Activated CD4-positive, CD25-positive, alpha-beta regulatory T cell treated with anti-CD3 and anti-CD28 coated beads, Interleukin-2, amount 50 U/mL, for 16 hours (primary cell): ENCODE measurements at places on chromosomes 11 and 22.

DNA sequence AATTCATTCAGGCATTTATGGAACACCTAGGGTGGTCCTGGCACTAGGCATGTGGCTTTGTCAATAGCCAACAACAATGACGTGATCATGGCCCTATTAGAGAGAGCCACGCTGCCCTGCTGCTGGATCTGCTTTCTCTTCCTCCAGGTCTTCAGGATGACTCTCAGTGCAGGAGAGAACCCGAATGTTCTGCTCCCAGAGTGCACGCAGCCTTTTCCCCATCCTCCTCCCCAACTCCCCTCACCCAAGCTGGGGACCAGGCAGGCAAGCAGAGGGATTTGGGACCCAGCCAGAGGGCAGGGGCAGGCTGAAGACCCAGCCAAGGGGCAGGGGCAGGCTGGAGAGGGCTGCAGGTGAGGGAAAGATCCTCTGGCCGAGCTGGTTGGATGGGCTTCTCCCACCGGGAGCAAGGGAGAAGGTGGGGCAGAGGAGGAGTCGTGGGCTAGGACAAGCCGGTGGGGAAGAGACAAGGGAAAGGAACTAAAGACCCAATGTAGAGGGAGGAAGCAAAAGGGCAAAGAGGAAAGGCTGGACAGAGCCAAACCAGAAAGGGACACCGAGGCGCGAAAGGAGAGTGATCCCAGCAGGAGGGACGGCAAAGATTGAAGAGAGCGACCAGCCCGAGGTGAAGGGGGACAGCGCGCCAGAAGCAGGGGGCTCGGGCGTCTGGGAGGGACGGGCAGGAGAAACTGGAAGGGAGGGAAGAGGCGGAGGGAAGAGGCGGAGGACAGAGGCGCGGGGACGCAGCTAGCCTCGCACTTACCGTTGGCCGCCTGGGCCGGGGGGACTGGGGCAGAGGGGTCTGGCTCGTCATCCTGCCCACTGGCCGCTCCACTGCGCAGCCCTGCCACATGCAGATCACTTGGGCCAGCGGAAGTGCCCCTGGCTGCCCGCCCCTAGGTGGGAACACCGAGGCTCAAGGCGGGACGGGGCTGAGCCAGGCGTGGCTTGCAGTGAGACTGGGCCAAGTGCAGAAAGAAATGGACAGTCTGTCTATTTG lies at the start of gene KCTD14:
Gene KCTD14 (minus strand): TSS at position 880 of the 1,000 bp plus-strand sequence. CDS start 27 bp downstream, at position 853.
- no peak for DNase-seq

- DNase-seq: no peak
These were observed 182.3 kb upstream of the ANO3 start for GRCh38 chr11:26149585-26149984.

DNA sequence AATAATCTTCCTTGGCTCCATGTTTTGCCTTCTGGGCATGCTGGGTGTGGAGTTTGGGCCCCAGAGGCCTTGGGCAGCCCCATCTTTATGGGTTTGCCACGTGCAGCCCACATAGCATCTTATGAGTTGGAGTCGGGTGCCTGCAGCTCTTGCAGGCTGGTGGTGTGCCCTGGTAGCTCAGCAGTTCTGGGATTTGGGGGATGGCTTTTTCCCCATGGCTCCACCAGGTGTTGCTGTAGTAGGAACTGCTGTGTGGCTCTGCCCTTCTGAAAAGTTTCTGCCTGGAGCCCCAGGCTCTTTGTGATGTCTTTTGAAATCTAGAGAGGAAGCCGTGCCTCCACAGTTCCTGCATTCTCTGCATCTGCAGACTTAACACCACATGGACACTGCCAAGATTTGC lies 16.8 kb downstream of the EED start:
- no peak for DNase-seq

DNA sequence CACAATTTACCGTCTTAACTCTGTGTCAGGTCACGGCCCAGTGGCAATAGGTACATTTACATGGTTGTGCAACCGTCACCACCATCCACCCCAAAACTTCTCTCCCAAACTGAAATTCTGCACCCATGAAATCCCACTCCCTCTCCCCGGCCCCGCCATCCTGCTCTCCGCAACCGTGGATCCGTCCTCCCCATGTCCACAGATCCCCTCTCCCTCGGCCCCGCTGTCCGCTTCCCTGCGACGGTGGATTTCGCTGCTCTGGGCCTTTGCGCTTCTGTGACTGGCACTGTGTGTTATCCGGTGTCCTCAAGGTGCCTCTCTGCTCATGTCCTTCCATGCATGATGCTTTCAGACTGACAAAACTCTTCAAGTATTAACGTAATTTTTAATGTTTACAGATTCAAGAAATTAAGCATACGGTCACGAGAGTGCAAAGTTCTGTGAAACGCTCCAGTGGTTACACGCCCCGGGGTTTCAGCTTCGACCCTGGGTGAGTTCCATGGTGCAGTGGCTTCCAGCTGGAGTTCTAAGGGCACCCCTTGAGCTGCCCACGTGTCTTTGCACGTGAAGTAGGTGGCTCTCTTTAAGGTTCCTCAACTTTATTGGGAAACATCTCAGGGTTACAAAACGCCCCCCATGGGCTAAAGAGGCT lies 76.4 kb downstream of the KCNQ1 start:
- no peak for DNase-seq

DNA sequence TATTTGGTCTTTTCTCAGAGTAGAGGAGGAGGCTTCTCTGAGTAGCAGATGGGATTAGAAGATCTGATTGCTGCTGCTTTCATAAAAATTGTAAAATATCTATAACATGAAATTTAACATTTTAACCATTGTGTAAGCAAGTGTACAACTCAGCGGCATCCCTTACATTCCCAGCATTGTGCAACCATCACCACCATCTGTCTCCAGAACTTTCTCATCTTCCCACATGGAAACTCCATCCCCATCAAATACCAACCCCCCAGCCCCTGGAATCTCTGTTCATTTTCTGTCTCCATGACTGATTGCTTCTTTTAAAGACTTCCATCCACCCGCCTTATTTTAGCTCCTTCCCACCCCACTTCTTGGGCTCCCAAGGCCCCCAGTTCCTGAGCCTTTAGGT lies 32.3 kb downstream of the MRGPRD start:
- DNase-seq: no peak

GRCh38 chr11:2547806-2548205 lies 103.0 kb downstream of the KCNQ1 start:
- DNase-seq: no peak

DNA sequence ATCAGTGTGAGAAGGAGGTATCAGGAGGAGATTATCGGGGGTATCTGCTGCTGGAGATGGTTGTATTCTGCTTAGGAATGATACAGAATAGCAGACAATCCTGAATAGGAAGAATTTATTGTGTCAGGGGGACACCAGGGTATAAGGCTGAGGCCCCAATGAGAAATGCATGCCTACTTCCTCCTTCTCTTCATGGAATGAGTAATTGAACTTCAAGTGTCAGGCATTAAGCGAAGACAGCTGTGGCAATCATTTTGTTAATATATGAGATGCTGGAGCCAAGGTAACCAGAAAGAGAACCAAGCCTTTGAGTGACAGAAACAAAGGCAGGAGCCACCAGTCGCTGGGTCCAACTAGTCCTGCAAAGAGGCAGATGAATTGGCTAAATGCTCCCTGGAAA lies 49.1 kb downstream of the KIRREL3 start:
- no peak for DNase-seq

GRCh38 chr11:65404638-65405339 lies 17.8 kb upstream of the NEAT1 start:
- no peak for DNase-seq

DNA sequence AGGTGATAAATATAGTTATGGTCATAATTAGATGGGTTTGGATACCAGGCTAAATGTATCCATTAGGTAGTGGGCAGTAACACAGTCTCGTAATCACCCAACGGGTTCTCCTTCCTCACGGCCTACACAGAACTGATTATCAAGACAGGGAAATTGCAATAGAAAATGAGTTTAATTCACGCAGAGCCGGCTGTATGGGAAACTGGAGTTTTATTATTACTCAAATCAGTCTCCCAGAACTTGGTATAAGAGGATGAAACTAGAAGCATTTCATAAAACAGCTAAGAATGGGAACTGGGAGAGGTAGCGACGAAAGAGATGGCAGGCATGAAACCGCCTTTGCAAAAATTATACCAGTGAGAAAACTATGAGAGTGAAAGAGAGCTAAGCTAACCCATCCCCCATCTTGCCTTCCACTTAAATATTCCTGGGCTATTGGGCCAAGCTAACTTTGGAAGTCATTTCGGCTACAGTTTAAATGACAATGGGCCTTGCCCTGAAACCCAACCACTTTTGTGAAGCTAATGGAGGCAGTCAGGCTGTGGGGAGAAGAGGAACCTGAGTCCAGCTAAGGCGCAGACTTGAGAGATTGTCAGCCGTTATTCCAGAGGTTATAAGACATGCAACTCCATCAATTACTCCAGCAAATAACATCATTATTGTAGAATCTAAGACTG lies 29.6 kb downstream of the CTSC start:
- DNase-seq: no peak

DNA sequence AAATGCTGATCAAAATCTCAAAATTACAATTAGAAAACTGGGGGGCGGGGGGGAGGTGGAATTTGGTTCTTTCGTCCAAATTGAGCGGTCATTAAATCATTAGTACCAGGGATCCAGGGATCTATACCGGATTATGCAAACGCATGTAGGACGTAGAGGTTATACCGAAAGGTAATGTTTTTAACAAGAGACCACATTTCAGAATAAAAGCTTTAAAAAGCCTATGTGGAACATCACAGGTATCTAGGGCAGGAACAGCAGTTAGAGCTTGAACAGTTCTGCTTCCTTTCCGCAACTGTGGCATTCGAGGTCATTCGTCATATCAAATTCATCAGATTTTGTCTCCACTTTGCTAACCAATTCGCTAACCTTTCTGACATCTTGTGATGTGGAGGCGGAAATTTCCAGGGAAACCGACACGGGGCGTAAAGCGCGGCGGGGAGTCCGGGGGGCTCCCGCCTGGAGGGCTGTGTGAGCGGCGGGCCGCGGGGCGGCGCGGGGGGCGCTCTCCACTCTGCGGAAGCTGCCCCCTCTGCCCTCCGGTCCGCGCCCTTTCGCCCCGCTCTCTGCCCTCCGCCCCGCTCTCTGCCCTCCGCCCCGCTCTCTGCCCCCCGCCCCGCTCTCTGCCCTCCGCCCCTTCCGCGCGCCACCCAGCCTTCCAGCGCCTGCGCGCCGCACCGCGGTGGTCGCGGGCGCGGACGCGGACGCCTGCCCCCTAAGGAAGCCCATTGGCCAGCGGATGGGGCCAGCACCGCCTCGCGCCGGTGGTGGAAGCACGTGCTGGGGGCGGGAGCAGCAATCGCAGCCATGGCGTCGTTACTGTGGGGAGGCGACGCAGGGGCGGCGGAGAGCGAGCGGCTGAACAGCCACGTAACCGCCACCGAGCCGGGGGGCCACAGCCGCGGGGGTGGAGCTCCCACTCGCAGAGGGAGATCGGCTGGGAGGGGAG lies at the start of gene DDX25:
Gene DDX25 (plus strand): TSS at position 798 of the 949 bp plus-strand sequence. CDS start 10 bp downstream, at position 808.
- DNase-seq: no peak

- no peak for DNase-seq
These were observed 520.0 kb upstream of the LUZP2 start for GRCh38 chr11:23976841-23977271.

DNA sequence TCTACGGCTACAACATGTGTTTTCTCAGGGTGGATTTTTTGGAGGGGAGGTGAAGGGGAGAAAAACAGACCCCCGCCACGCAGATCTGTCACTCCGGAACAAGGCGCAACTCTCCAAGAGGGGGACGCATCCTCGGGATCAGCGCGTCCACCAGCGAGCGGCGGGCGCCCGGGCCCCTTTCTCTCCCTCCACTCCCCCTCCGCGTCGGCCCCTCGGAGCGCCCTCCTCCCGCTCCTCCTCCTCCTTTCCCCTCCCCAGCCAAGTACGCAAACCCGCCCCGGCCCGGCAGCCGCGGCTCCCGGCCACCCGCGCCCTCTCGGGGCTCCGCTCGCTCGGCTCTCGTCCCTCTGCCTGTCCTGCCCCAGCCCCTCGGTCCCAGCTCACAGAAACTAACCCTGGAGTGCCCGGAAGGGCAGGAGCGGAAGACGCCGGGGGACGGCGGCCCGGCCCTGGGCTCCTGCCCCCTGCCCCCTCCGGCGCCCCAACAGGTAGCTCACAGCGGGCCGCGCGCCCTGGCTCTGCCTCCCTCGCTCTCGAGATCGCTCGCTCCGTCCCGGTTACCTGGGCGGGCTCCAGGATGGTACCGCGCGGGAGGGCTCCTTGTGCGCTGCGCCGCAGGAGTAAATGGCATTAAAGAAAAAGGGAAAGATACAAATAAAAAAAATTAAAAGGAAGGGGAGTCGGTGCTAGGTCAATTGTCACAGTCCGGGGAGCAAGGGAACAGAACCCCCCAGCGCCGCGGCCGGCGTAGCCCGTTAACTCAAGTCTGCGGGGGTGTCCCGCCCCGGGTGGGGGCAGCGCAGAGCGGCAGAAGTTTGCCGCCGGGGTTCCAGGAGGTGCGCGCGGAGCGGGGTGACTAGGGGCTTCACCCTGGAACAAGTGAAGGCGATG lies 131.4 kb upstream of the C11orf58 start:
- DNase-seq: no peak

DNA sequence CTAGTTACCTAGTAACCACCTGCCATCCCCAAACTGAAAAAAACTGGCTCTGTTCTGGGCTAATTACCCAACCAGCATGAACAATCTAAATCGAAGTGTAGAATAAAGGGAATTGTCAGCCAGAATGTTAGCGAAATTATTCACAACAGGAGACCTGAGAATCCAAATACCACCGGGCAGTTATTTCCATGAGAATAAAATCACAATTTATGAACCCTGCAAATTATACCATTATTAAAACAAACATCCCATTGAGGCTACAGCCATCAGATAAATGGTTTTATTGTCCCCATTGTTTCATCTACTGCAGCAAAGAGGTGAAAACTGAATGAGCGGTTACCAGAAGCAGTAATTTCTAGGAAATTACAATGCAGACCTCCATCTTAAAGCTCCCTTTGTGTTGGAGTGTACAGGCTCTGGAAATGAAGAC lies 21.7 kb downstream of the FAM168A start:
- no peak for DNase-seq

GRCh38 chr11:69288883-69289242 lies 5.1 kb upstream of the MYEOV start:
- DNase-seq: no peak

DNA sequence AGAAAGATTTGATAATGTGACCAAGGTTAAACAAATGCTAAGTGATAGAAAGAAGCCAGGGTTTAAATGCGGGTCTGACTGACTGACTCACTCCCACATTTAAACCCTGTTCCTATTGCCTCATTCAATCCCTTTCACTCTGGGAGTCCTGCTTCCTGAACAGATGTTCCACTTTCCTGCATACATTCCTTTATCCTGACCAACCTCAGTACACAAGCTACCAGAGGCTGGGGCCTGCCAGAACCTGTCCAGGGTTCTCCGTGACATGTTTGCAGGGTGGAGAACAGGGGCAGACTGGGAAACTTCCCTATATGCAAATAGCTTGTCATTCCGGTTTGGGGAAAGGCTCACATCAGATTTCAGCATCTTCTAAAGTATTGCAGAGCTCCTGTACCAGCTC lies 3.0 kb upstream of the ANKK1 start:
- DNase-seq: no peak

DNA sequence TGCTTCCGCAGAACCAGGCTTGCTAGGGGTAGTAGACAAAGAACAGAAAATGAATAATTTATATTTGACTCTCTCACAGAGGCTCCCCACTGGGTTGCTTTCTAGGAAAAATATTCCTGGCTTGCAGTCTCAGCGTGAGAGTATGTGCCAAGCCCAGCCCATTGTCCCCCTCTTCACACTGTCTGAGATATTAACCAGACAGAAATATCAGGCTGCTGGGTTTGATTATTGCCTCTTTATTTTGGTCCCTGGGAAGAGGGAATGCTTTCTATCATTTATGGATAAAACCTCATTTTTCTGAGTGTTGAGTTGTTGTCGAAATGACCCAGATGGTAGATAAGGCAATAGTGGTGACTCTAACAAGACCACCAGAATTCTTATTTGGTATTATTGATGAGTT lies 367.9 kb downstream of the METTL15 start:
- DNase-seq: no peak
